ENCODE measurements at places on chromosomes 7 and 10.

GRCh38 chr10:114616516-114616915 is 41.6 kb downstream of the ABLIM1 start:
- no peak for DNase-seq

GRCh38 chr10:76245951-76246495 is 814.6 kb downstream of the LRMDA start:
- DNase-seq = no peak

- no peak for DNase-seq
These were observed 438.7 kb upstream of the NRP1 start for GRCh38 chr10:33773253-33773573.

DNA sequence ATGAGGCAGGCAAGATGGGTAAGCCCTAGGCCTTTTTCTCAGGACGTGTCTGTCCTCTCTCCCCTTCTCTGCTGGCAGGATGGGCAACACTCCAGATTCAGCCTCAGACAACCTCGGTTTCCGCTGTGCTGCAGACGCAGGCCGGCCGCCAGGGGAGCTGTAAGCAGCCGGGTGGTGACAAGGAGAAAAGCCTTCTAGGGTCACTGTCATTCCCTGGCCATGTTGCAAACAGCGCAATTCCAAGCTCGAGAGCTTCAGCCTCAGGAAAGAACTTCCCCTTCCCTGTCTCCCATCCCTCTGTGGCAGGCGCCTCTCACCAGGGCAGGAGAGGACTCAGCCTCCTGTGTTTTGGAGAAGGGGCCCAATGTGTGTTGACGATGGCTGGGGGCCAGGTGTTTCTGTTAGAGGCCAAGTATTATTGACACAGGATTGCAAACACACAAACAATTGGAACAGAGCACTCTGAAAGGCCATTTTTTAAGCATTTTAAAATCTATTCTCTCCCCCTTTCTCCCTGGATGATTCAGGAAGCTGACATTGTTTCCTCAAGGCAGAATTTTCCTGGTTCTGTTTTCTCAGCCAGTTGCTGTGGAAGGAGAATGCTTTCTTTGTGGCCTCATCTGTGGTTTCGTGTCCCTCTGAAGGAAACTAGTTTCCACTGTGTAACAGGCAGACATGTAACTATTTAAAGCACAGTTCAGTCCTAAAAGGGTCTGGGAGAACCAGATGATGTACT is 13.1 kb downstream of the PHKG1 start:
- peak; percentile 82 for DNase-seq

- peak; percentile 36 for DNase-seq
These were observed 64.3 kb downstream of the HOXA1 start for GRCh38 chr7:27031289-27032172.

DNA sequence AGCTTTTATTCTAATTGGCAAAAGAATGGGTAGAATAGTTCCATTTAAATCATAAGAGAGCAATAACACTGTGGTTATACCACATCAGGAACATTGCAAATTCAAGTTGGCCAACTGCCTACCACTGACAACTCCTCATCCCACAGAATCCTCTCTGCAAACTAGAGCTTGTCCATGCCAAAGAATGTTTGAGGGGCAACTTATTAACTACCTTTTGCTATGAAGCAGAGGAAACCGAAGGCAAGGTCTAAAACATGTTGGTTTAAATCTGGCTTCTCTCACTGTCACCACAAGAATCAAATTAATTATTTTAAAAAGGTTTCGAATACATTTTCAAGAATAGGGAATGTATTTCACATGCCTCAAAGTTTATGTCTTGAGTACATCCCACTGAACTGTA is 36.0 kb downstream of the RHOBTB1 start:
- no peak for DNase-seq

DNA sequence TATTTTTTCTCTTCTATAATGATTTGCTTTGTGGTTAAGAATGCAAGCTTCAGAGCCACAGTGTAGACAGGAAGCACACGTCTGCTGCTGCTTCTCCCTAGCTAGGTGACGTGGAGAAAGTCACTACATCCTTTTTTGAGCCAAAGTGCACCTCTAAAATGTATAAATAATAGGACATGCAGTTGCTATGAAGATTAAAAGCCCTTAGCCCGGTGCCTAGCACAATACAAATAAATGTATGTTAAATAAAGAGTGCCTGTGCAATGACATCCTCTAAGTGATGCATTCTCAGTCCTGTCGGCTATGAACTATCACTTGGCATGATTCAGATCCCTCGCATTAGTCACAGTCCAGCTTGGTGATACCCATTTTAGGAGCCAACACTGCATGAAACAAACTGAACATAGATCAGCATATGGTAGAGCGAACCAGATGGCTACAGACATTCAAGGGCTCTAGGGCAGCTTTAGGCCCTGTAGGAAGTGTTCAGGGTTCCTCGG is 4.8 kb upstream of the TRDMT1 start:
- peak; percentile 52 for DNase-seq
